ENCODE measurements at places on chromosomes 6 and 20. TPM values are rescaled to one million over a fixed set of nuclear protein-coding genes. Genes with fewer than 3 reads are reported as not detected.

The C6orf163 gene
- total RNA-seq: 1.1 TPM

The MTFR2 gene
- 25.2 TPM for total RNA-seq

The ADGB gene
- total RNA-seq: not detected

The FOXF2 gene
- total RNA-seq: not detected

The GLP1R gene
- not detected for total RNA-seq

The CGA gene
- not detected for total RNA-seq

DNA sequence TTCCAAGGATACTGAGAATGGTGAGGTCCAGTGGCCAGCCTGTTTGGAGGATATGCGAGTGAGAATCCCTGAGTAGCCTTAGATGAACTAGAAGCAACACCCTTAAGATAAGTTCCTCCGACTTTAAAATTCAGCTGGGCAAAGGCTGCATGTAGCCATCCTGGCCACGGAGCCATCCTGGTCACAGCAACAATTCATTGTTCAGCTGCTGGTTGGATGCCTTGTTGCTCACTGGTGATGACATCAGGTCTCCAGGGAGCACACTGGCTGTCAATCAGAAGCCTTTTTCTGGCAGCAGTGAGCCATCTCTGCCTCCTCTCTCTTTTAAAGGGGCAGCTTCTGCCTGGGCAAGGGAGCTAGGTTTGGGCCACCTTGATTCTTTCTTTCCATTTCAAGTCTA is 22.4 kb upstream of the RIMS4 start:
- DNase-seq: no peak
- peaks cover 19% of the 10 kb centered on the region for H3K27me3 ChIP-seq
- H3K36me3 ChIP-seq: no peaks in the 10 kb centered on the region
- H3K4me3 ChIP-seq: no peak overlapping the region

- no peaks in the 10 kb centered on the region for H3K36me3 ChIP-seq
- H3K27ac ChIP-seq: peak overlapping the region; percentile 12
- DNase-seq: no peak
- no peaks in the 10 kb centered on the region for H3K27me3 ChIP-seq
- no peak overlapping the region for H3K4me3 ChIP-seq
- H3K4me1 ChIP-seq: peaks cover 48% of the 10 kb centered on the region
Measured at GRCh38 chr6:109014606-109015005, 80.0 kb downstream of the SESN1 start.

DNA sequence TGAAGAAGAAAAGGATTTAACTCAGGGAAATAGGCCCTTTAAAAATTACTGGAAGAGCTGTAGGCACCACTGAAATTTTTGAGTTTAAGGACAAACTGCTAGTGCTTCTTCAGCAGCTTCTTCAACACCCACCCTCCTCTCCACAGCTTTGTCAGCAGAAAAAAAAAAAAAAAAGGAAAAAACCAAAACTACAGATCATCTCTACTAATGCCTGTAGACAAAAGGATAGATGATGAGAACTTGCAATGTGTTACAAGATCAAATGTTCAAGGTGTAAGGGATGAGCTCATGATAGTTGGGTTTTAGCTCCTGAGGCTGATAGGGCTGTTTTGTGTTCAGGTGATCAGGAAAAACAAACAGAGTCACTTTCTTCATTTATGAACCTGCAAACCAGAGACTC is 55.2 kb upstream of the PREP start:
- H3K27me3 ChIP-seq: peaks cover 20% of the 10 kb centered on the region
- H3K27ac ChIP-seq: peak overlapping the region; percentile 80
- H3K4me3 ChIP-seq: no peak overlapping the region
- DNase-seq: no peak
- peaks cover 38% of the 10 kb centered on the region for H3K4me1 ChIP-seq

DNA sequence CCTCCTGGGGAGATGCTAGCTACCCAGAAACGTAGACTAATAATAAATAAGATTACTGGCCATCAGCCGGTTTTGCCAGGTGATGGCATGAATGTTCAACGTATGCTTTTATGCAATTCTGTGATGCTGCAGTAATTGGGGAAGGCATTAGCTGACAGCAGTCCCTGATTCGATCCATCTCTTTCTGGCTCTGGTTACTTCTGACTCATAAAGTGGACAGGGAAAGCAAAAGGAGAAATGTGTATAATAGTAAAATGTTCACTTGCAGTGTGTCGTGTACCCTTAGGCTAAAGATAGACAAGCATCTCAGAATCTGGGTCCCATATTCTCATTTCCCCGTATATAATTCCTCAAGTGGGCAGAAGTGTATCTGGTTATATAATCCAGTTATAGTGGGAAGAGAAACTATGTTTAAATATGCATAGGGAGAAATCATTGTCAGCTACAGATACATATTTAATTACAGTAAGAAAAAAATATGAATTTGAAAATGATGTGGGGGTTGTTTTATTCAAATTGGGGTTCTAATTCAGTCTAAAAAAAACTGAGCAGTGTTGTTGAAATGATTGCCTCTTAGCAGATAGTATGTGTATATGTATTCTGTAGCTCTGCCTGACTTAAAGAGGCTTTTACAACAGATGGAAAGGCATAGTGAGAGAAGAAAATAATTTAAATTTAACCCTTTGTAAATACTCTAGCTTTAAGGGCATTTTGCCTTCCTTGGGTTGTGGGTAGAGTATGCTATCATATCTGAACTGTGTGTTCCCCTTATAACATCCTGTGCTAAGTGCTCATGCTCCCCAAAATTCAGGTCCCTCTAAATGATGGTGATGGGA is 40.6 kb downstream of the DOK5 start:
- H3K27me3 ChIP-seq: peaks cover 5% of the 10 kb centered on the region
- no peaks in the 10 kb centered on the region for H3K36me3 ChIP-seq
- H3K27ac ChIP-seq: no peak overlapping the region
- H3K4me1 ChIP-seq: no peaks in the 10 kb centered on the region

GRCh38 chr20:2086177-2086979 is 15.2 kb upstream of the STK35 start:
- H3K27ac ChIP-seq: no peak overlapping the region
- no peak for DNase-seq
- H3K27me3 ChIP-seq: peaks cover 29% of the 10 kb centered on the region
- H3K4me3 ChIP-seq: no peak overlapping the region
- H3K36me3 ChIP-seq: no peaks in the 10 kb centered on the region

DNA sequence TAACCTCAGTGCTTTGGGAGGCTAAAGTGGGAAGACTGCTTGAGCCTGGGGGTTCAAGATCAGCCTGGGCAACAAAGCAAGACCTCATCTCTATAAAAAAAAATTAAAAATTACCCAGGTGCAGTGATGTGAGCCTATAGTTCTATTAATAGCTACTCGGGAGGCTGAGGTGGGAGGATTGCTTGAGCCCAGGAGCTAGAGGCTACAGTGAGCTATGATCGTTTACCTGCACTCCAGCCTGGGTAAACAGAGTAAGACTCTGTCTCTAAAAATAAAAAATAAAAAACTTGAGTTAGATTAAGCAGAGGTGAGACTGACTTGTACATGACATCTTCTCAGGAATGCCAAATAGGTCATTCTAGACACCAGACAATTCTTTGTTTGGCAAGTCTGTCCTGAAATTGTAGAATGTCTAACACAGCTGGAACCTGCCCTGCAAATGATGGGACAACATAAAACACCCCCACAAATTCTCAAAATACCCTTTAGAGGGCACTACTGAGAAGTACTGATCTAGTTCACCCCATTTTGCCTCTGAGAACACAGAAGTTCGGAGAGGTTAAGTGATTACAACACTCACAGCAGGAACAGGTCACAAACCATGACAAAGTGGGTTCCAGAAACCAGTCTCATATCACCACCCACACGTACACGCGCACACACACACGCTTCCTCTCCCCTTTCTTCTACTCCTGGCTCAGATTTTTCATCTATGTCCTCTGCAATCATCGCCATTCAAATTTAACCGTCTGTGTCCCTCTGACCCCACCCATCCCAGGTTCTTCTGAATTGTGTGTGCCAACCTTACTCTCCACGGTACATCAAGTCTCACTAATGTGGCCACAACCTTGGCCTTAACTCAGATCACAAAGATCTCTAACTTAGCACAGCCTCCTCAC is 38.3 kb downstream of the ARHGAP18 start:
- no peaks in the 10 kb centered on the region for H3K36me3 ChIP-seq
- H3K4me1 ChIP-seq: peaks cover 30% of the 10 kb centered on the region
- H3K27me3 ChIP-seq: no peaks in the 10 kb centered on the region
- peak overlapping the region; percentile 95 for H3K27ac ChIP-seq

DNA sequence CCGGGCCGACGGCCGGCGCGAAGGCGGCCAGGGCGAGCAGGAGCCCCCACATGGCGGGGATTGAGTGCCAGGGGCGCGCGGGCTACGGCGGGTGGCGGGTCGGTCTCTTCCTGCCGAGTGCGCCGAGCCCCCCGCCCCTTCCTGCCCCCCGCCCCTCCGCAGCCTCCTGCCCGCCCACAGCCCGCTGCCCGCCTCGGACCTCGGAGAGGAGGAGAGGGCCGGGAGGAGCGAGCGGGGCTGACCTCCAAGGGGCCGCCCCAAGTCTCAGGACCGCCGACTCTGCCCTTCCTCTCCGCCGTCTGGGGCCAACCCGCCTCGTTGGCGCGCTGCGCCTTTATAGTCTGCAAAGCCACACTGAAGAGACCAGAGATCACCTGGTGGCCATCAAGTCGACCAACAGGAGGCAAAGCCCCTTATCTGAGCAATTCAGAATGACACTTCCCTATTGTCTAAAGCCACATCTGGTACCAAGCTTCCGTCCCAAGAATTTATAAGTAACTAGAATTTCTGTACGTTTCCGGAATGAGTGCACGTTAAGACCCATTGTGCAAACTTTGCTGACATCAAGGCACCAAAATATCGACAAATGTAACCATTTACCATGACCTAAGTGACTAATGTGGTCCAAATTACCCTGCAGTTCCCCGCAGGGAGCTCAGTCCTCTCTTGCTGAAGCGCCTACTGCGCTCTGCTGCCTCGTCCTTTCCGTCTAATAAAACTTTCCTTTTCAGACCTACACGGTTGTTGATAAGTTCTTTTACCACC is at the start of gene CPXM1:
Gene CPXM1 (minus strand): TSS at position 107 of the 765 bp plus-strand sequence. CDS start 55 bp downstream, at position 52.
- H3K27ac ChIP-seq: peak within 1 kb of the TSS; percentile 49
- H3K36me3 ChIP-seq: no peaks in the 10 kb centered on the region
- peak; percentile 36 for DNase-seq
- peak within 1 kb of the TSS; percentile 90 for H3K4me3 ChIP-seq

DNA sequence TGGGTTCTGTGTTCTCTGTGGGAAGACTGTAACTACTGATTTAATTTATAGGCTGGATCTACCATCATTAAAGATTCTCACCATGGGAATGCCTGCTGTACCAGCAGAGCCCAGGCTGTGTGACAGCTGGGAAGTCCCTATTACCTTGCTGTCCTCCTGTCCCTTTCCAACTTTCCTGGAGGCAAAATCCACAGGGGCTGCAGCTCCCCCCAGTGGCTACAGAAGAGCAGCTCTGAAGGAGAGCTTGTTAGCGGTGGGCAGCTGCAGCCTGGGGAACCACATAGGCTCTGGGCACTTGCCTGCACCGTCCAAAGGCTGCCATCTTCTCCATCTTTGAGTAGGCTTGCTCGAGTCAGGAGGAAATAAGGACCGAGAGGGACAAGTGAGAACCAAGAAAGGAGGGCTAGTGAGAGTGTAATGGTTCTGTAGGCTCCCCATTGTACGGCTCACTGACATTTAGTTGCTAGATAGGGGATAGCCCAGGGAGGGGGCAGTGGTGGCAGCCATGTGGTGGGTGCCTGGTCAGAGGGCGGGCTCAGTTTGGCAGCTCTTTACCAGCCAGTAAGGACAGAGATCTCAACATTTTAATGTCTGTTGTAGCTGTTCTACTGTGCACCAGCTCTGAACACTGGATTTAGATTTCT is 155.1 kb upstream of the MLIP start:
- H3K4me3 ChIP-seq: no peak overlapping the region
- H3K27me3 ChIP-seq: peaks cover 2% of the 10 kb centered on the region
- no peaks in the 10 kb centered on the region for H3K4me1 ChIP-seq

- peaks cover 34% of the 10 kb centered on the region for H3K36me3 ChIP-seq
- H3K27me3 ChIP-seq: no peaks in the 10 kb centered on the region
- no peaks in the 10 kb centered on the region for H3K4me1 ChIP-seq
Measured at GRCh38 chr6:109722564-109723254, 31.6 kb downstream of the FIG4 start.

DNA sequence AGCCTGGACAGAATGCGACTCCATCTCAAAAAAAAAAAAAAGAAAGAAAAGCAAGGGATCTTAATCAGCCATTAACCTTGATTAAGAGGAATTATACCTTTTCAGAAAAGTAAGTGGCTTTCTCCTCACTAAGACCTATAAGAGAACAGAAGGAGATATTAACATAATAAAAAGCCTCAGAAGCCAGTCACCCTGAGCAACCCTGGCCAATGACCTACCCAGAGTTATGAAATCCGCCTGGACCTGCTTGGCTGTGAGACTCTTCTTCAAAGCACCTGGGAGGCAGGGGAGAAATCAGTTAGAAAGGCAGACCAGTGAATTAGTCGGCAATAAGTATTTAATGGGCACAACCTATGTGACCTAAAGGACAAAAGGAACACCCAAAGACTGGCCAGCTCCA is 32.7 kb upstream of the C20orf203 start:
- H3K4me3 ChIP-seq: no peak overlapping the region
- no peak for DNase-seq

DNA sequence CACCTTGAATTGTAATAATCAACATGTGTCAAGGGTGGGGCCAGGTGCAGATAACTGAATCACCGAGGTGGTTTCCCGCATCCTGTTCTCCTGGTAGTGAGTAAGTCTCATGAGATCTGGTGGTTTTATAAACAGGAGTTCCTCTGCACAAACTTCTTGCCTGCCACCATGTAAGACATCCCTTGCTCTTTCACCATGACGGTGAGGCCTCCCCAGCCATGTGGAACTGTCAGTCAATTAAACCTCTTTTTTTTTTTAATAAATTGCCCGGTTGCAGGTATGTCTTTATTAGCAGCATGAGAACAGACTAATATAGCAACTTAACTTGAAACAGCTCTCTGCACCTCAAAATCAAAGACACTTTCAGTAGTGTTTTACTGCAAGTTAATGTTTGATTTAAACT is 121.6 kb downstream of the OGFRL1 start:
- H3K36me3 ChIP-seq: no peaks in the 10 kb centered on the region
- peak; percentile 9 for DNase-seq
- H3K4me1 ChIP-seq: no peaks in the 10 kb centered on the region

- DNase-seq: peak; percentile 82
- peak overlapping the region; percentile 81 for H3K27ac ChIP-seq
- no peaks in the 10 kb centered on the region for H3K27me3 ChIP-seq
- H3K36me3 ChIP-seq: no peaks in the 10 kb centered on the region
- H3K4me1 ChIP-seq: peaks cover 42% of the 10 kb centered on the region
Measured at GRCh38 chr6:135128268-135128914, 52.7 kb upstream of the MYB start.

- H3K27me3 ChIP-seq: peaks cover 22% of the 10 kb centered on the region
- H3K27ac ChIP-seq: no peak overlapping the region
- DNase-seq: no peak
- H3K4me1 ChIP-seq: no peaks in the 10 kb centered on the region
- no peaks in the 10 kb centered on the region for H3K36me3 ChIP-seq
Measured at GRCh38 chr20:48490961-48491831, 336.6 kb downstream of the PREX1 start.
